ENCODE measurements at places on chromosomes 3 and 15. TPM values are rescaled to one million over a fixed set of nuclear protein-coding genes. Genes with fewer than 3 reads are reported as not detected.

The GPR149 gene
- not detected for total RNA-seq

The NISCH gene
- 84.1 TPM for total RNA-seq

The GREM1 gene
- total RNA-seq, result not detected

GRCh38 chr3:138809500-138810256 lies 25.1 kb downstream of the PIK3CB start:
- H3K27ac ChIP-seq, result no peak overlapping the region
- DNase-seq, result no peak
- no peaks in the 10 kb centered on the region for H3K27me3 ChIP-seq
- H3K4me3 ChIP-seq, result no peak overlapping the region

DNA sequence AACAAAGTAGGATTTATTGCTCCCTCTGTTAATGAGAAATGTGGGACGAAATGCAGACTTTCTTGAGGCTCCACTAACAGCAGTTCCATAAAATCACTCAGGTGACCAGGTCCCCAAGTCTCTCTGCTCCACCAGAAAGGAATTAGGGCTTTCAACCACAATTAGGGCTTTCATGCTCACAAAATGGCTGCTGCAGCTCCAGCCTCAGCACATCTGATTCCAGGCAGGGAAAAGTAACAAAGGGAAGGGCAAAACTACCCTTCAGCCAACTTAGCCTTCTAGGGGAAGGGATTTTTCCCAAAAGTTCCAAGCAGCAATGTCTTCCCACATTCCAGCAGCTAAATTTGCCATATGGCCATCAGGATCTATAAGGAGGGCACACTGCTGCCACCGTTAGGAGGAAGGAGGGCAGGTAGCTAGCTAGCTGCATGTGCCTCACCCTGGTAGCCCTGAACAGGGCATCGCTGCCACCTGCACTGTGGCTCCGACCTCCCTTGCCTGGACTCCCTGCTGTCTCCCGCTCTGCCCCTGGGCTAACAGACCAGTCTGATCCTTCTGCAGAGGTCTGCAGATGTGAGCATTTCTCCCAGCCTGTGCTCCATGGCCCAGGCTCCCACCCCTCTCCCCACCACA lies 12.8 kb downstream of the CFAP100 start:
- H3K4me1 ChIP-seq, result no peaks in the 10 kb centered on the region
- peaks cover 27% of the 10 kb centered on the region for H3K27me3 ChIP-seq
- no peak overlapping the region for H3K4me3 ChIP-seq
- H3K36me3 ChIP-seq, result no peaks in the 10 kb centered on the region
- peak; percentile 7 for DNase-seq
- H3K27ac ChIP-seq, result no peak overlapping the region

GRCh38 chr15:63255489-63255990 lies 21.9 kb upstream of the APH1B start:
- no peak for DNase-seq
- H3K36me3 ChIP-seq, result peaks cover 50% of the 10 kb centered on the region
- H3K27ac ChIP-seq, result no peak overlapping the region

- DNase-seq, result no peak
- no peaks in the 10 kb centered on the region for H3K27me3 ChIP-seq
- no peaks in the 10 kb centered on the region for H3K36me3 ChIP-seq
- no peak overlapping the region for H3K4me3 ChIP-seq
- H3K27ac ChIP-seq, result no peak overlapping the region
- peaks cover 21% of the 10 kb centered on the region for H3K4me1 ChIP-seq
These were observed 16.4 kb downstream of the SLC24A1 start for GRCh38 chr15:65638109-65638508.

DNA sequence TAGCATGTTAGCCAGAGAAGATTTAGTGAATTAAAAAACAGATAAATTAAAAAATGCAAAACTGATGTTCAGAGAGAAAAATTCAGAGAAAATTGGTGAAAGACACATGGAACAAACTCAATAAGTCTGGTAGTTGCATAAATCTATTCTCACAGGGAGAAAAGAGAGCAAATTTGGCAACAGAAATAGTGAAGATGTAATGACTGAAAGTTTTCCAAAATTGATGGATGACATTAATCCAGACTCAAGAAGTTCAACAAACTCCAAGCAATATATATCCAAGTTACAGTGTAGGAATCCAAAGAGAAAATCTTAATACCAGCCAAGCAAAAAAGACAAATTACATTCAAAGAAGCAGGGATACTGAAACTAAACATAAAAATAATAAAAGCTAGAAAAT lies 302.7 kb upstream of the ARPP21 start:
- H3K27ac ChIP-seq, result no peak overlapping the region
- no peaks in the 10 kb centered on the region for H3K4me1 ChIP-seq
- H3K27me3 ChIP-seq, result no peaks in the 10 kb centered on the region
- DNase-seq, result no peak
- no peak overlapping the region for H3K4me3 ChIP-seq
- H3K36me3 ChIP-seq, result no peaks in the 10 kb centered on the region

DNA sequence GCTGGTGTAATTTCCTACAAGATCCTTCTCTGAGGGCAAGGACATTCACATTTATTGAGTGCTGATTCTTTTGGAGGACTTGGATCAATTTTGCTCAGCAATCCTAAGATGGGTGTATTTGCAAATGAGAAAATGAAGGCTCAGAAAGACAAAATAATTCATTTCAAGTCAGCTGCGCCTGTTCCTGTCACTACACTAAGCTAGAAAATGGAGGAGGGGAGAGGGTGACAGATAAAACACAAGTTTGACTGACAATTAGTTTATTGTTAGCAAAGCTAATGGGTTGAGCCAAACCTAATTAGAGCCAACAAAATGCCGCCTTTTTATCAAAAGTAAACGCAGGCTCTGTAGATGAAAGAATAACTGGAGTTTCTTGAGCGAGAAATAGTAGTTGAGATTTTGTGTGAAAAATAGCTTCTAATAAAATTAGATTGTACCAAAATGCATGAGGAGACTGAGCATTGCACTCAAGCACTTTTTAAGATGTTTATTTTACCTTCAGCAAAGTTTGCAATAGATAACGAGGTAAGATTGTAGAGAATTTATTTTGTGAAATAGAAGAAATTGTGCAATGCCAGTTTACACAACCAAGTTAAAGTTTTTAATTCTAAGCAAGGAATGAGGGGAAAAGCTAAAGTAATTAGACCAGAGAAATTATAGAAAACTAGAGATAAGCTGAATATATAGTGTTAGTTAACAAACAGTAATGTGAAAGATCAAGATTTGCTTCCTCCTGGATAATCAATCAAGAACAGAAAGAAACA lies 39.6 kb upstream of the SECISBP2L start:
- no peaks in the 10 kb centered on the region for H3K4me1 ChIP-seq
- no peak overlapping the region for H3K27ac ChIP-seq
- H3K36me3 ChIP-seq, result no peaks in the 10 kb centered on the region
- no peak for DNase-seq
- peaks cover 5% of the 10 kb centered on the region for H3K27me3 ChIP-seq

DNA sequence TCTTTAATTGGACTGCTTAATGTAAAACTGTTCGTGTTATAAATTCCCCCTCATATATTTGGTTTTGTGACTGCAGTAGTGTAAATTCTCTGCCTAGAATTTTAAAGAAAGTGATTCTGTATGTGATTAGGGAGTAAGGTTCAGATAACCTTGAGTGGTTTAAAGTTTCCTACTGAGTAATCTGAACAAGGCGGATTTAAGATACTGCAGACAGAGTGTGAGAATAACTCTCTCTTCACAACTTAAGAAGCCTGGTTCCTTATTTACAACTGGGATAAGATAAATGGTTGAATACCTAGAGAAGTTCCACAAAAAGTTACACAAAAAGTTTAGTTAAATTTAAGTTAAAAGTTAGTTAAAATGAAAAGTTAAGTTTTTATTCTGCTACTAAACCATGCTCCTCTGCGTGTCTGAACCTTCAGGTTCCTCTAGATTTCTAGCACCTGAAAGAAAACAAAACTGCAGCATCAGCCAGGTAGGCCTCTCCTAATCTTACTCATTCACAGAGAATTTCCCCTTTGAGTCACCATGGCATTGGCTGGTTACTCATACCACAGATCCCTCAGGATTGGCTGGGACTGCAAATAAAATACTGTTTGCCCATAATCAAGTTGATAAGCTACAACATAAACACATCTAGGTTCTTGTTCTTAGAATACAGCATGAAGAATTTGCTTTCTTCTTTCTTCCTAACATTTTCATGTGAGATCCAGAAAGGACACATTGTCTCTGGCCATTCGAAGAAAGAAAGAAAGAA lies at the start of gene ARL14:
Gene ARL14, plus strand, starts transcription at position 614 of the 757 bp plus-strand sequence. CDS start 187 bp downstream, outside the sequence.
- H3K4me3 ChIP-seq, result no peak within 1 kb of the TSS
- no peaks in the 10 kb centered on the region for H3K4me1 ChIP-seq
- DNase-seq, result no peak
- H3K27ac ChIP-seq, result no peak within 1 kb of the TSS
- H3K36me3 ChIP-seq, result no peaks in the 10 kb centered on the region

DNA sequence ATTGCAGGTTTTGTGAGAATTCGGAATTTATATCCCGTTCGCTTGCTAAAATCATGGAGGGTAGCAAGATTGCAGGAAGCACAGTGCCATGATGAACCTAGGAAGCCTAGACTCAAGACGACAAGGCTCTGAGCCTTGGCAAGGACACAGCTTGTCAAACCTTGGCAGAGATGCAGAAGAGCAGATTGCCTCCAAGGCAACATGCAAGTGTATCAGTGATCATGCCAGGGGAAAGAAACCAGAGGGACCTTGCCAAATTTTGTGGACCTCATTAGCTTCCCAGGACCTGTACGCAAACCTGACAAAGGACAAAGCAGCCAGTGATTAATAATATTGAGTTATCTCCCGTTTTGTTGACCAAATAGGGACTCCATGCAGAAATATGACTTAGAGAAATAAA lies 159.7 kb downstream of the GOLIM4 start:
- no peaks in the 10 kb centered on the region for H3K36me3 ChIP-seq
- no peak overlapping the region for H3K4me3 ChIP-seq
- H3K27me3 ChIP-seq, result peaks cover 5% of the 10 kb centered on the region
- no peak overlapping the region for H3K27ac ChIP-seq
- H3K4me1 ChIP-seq, result no peaks in the 10 kb centered on the region
